Amniotic epithelial cell (primary cell): ENCODE measurements at places on chromosomes 12 and 14.

- DNase-seq: no peak
These were observed 17.4 kb upstream of the SALL2 start for GRCh38 chr14:21543521-21543960.

GRCh38 chr12:113933201-113933786 is 32.8 kb downstream of the RBM19 start:
- peak; percentile 85 for DNase-seq

GRCh38 chr12:55049676-55050075 is 29.9 kb downstream of the NEUROD4 start:
- DNase-seq: no peak

GRCh38 chr14:103593577-103593976 is 30.8 kb downstream of the COA8 start:
- DNase-seq: no peak
